ENCODE measurements at places on chromosomes 16 and 17.

- peak; percentile 34 for DNase-seq
These were observed 47.2 kb upstream of the RASL10B start for GRCh38 chr17:35684055-35684802.

DNA sequence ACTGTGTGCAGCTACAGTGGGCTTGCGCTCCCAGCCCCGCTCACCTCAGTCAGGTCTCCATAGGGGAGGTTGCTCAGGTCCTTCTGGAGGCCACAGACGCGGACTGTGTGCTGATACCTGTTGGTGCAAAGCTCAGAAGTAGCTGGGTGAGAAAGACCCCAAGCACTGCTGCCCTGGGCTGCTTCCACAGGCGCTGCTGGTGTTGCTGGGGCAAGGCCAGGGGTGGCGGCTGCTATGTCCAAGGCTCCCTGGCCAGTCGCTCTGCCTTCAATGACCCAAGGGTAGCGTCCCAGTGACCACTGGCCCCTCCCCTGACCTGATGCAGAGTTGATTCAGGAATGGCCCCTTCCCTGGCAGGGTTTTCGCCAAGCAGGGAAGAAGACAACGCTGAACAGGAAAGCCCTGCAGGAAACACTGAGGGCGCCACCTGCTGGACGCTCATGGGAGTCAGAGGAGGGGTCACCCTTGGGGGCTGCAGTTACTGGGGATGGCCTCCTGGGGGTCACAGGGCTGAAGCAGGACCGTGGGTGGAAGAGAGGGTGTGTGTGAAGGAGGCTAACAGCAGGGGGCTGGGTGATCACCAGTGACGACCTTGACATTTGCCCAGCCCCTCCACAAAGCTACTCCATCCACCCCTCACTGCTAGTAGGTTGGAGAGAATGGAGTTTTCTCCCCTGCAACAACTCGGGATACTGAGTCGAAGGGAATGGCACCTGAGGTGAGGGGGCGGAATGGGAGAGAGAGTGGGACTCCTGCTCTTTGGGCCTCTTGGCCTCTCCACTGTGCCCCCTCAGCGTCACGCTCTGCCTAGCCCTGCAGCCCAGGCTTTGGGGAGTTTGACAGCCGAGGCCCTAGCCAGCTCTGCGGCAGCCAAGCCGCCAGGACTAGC, 38.3 kb downstream of the ABCC12 start:
- peak; percentile 41 for DNase-seq

DNA sequence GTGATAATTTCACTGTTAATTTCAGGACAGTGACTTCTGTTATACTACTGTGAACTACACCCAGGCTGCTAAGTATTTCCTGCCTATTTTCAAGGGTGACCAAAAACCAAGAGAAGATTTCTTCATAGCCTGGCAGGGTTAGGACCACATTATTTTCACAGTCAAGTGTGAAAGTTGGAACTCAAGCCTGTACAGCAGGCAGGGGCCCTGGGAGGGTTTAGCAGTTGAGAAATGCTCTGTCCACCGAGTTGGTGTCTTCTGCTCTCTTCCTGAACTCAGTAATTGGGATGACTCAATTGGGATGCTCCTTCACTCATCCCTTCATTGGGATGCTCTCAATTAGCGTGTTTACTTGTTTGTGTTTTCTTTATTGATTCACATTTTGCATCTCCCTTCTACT, 347.3 kb upstream of the CDH11 start:
- DNase-seq = no peak

DNA sequence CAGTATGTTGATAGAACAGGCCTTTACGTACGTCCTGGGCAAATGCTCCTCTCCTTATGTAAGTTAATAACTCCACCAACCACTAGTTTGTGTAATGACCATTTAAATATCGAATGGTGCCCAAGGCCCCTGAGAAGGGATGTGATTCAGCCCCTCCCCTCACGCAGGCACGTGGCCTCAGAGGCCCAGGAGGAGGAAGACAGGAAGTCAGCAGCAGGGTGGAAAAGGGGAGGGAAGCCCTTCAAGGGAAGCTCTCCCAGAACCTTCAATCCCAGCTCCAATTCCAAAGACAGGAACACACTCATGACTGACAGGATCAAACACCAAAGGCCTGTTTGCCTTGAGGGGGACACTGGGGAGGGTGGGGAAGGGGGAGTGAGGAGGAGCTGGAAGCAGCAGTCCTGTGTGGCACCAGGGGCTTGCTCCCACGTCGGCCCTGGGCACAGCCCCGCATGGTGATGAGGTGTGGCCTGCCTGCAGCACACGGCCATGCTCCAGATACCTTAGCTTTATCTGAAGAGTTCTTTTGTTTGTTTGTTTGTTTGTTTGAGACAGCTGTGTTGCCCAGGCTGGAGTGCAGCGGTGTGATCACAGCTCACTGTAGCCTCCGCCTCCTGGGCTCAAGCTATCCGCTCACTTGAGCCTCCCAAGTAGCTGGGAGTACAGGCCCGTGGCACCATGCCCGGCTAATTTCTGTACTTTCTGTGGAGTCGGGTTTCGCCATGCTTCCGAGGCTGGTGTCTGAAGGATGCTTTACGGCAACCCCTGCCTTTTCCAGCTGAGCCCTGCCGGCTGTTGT, 105.0 kb downstream of the ZNF778 start:
- DNase-seq = peak; percentile 53

- DNase-seq = no peak
These were observed 2.6 kb downstream of the BAIAP3 start for GRCh38 chr16:1335996-1336395.

- DNase-seq = no peak
These were observed 9.8 kb downstream of the MPHOSPH6 start for GRCh38 chr16:82160226-82160625.

DNA sequence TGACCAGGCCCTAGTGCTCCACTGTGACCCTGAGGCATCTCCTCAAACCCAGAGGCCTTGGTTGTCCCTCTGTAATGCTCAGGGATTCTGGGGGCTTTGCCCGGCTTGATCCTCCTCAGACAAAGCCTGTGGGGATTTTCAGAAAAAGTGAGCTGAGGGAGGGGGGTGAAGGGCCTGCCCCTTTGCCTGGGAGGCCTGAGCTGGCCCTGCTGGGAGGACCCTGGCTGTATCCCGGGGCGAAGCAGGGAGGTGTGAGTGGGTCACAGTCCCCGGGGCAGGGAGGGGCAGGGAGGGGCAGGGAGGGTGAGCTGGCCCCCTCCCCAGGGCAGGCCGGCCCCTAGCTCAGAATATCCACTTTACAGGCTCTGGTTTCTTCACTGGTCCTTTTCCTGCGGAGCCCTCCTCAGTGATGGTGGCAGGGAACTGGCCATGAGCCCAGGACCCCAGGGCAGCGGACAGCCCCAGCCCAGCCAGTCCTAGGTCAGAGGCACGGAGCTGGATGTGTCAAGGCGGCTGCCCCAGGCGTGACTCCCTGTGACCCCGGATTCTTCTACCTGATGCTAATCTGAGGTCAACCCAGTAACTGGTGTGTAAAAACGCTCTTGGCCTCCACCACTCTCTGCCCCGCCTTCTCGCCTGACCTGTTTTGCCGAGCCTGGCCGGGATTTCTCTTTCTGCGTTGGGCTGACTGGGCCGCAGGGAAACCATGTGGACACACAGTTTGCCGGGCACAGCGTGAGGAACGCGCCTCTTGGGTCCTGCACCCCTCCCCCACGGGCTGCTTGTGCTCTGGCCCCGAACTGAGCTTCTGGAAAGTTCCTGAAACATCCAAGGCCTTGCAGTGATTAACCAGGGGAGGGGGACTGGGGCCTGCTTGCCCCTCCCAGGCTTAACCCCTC, 5.8 kb upstream of the FASN start:
- no peak for DNase-seq

DNA sequence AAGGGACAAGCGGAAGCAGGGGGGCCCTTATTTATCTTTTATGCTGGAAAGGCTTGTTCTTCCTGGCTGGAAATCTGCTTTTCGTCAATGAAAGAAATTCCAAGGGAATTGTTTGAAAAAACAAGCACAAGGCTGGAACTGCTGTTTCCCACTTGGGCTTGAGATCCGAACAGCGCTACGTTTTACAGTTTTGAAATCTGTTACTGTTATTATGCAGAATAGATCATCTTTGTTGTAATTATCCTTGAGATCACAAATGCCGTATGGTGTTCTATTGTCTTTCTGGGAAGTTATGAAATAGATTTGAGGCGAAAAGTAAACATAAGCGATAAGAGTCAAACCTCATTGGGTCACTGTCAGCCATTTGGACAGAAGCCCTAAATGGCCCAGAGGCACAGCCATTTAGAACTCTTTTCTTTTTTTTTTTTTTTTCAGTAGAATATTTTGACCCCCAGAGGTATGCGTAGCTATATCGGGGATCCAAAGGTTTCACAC, 223.3 kb downstream of the IRX3 start:
- DNase-seq = no peak

DNA sequence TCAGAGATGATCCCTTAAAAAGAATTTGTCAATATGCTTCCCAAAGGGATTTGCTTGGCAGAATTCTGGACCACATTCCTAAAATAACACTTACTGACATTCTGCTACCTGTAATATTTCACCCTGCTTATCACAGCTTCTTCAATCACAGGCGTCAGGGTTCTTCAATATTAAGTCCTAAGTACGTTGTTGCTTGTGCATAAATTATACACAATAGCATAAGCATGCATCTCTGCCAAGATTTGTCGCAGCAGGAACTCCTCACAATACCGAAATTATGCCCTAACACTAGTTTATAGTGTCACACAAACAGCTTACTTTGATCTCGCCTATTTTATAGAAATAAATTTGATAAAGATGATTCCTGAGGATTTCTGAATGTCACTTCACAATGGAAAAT, 48.9 kb downstream of the UBE2G1 start:
- no peak for DNase-seq

DNA sequence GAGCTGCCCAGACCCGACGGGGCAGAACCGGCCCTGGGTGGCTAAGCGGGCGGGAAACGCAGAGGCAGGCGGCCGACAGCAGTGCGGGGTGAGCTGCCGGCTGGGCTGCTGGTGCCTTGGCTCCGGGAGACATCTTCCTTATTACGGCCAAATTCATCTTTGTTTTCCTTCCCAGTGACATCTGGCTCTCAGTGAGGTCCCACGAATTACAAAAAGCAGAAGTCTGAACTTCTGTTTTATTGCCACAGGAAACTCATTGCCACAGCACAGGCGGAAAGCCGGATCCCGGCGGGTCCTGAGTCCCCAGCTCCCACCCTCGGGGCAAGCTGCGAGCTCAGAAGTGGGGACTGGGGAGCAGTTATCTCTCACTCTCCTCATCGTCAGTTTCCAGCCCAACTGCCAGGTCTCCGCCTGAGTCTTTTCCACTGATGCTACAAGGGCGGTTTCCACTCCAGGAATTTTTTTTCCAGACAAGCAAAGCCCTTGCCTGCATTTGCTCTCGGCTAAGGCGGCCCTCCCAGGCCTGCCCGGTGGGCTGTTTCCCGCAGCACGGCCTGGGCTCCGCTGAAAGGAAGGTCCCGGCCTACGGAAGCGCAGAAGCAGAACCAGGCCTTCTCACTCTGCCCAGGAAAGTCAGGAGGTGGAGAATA, 40.3 kb downstream of the CBFA2T3 start:
- no peak for DNase-seq

GRCh38 chr17:15917438-15918027, 27.4 kb upstream of the ADORA2B start:
- no peak for DNase-seq

DNA sequence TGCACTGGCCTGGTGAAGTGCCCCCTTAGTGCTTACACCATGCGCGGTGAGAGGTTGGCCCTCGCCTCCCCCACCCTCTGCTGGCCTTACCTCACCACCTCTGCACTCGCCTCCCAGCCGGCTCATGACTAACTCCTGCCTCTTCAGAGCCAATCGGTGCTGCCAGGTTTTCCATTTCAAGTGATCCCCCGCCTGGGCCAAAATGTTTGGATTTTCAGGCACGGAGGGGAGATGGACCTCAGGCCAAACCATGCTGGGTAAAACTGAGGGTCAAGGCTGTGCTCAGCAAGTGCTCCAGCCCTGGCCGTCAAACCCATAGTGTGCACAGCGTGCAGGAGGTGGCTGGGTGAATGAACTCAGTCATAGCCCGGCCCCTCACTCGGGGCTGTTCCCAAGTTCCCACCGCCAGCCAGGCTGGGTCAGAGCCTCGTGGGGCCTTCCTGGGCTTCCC, 175.4 kb downstream of the SEC14L1 start:
- peak; percentile 47 for DNase-seq

- peak; percentile 83 for DNase-seq
These were observed 353.1 kb downstream of the FOXL1 start for GRCh38 chr16:86931410-86931941.

DNA sequence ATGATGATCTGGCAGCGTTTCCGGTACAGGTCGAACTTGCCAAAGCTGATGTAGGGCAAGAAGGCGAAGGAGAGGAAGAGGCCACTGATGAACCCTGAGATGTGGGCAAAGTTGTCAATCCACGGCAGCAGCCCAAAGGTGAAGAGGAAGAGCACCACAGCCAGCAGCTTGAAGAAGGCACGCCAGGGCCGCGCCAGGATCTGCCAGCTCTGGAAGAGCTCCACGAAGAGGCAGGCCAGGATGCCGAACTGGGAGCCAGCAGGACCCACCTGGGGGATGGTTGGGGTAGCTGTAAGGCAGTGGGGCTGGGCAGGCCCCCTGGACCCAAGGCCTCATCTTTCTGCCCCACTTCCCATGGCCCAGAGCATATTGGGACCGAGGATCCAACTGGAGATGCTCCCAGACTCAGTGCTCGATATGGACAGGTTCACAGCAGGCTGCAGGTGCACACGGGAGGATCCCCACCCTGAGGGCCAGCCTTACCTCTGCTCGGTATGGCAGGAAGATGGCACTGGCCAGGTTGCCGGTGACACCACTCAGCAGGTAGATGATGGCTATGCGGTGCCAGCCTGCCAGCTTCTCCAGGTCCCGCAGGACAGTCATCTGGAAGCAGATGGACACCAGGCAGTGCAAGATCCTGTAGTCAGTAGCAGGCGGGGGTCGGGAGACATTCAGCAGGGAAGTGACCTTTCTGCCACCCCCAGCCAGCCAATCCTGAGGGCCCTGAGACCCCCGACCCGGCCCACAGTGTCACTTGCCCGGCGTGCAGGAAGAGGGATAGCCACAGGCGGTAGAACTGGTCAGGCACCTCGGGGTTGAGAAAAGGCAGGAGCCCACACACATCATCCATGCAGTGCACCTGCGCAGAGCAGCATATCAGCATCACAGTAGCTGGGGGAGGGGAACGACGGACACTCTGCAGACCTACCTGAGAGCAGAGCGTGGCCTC, 5.1 kb downstream of the SNRNP25 start:
- no peak for DNase-seq

GRCh38 chr16:1295465-1295864, 14.0 kb upstream of the UBE2I start:
- no peak for DNase-seq

DNA sequence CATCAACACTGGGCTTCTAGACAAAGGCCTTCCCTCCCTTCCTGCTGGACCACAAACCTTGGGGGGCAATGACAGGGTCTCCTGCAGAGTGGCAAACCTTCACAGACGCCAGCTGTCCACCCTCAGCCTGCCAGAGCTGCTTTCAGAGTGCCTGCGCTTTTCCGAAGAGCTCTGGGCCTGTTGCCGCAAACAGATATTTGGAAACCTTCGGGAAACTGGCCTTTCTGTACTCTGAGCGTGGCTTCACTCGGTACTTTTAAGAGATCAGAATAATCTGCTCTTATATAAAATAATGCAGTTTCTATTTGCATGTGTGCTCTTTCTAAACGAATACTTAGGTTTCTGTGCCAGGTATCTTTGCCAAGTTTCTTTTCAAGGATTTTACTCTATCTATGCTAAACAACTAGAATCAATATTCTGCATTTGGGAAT, 152.1 kb upstream of the CHMP6 start:
- DNase-seq = no peak
